Epithelial cell of proximal tubule (primary cell): ENCODE measurements at places on chromosomes 3 and 15.

DNA sequence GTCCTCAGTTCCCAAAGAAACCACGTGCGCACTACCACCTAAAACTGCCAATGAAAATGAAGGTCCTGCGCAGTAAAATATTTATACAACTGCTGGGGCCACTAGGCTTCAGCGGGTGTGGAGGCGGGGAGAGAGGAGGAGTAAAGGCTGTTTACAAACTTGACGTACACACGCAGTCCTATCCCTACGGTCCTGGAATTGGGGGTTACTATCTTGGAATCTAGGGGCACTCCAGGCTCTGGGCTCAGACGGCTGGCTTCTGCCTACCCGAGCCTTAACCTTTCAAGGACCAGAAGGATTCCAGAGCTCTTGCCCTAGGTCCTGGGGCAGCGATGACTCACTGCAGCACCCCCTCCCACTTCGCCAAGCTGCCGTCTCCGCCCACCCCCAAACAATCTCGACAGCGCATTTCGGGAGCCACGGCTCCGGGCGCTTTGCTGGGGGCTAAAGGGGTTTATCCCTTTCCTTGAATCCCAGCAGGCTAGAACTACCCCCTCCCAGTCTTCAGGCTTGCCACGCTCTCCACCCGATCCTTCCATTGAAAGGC, 3.0 kb downstream of the ADAMTS9 start:
- DNase-seq = no peak

DNA sequence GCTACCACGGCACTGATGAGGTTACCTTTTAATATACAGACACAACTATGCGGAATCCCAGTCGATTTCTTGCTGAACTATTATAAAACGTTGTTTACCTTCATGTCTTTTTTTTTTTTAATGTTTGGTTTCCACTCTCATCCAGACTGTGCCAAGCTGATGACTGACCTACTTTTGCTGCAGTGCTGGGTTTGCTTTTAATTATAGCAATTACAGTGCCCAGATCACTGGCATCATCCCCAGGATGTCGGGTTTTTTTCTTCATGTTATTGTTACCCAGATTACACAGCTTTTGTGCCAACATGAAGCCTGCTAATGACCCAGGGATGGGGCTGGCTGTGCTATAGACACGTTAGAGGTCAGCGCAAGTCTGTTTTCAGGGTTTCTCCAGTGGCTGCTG, 294.0 kb upstream of the ATP10A start:
- DNase-seq = no peak

GRCh38 chr3:46862369-46863025, 747 bp downstream of the MYL3 start:
- DNase-seq = no peak

DNA sequence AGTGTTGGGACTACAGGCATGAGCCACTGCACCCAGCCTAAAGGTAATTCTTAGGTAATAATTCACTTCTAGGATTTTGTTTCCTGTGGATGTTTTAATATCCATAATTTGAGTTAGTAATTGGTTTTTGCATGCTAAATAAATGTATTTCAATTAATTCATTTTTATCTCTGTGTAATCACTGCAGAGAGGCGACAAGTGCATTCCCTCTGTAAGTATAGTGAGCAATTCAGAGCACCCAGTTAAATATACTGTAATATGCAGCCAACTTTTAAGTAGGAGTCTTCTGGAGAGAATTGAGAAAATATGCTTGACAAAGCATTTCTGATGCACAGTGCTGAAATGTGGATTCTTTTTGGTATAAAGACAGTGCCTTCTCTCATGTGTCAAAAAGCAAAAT, 5.7 kb downstream of the TBC1D23 start:
- no peak for DNase-seq

DNA sequence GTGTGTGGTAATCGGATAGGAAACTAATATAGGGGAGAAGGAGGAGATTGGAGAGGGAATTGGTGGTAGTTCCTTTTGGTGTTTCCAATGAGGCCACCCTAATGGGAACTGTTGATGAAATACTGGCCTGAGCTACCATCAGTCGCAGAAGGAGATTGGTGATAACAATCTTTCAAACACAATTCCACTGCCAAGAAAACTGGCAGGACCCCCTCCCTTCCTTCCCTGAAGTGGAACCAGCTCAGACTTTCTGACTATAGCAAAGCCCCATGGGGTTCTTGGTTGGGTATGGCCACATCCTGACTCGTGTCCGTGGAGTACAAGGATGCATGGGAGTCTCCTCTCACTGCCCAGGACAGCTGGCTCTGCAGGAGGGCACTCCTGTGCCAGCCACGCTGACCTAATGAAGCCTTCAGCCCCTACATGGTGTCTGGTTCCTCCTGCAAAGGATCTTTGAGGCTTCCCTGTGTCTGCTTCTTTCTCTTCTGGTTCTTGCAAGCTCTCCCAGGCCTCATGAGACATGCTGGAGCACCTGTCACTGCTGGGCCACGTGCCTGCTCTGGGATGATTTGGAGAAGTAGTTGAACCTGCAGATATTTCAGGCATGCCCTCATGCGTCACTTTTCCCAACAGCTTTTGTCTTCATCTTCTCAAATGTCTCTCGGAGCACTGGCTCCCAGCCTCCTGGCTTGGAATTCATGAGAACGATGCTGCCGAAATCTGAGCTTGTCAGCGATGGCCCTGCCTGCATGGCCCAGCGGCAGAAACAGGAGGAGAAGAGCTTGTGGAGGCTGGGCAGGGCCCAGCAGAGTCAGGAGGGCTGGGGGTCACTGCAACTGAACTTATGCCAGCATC, 90.0 kb upstream of the ADPGK start:
- no peak for DNase-seq

DNA sequence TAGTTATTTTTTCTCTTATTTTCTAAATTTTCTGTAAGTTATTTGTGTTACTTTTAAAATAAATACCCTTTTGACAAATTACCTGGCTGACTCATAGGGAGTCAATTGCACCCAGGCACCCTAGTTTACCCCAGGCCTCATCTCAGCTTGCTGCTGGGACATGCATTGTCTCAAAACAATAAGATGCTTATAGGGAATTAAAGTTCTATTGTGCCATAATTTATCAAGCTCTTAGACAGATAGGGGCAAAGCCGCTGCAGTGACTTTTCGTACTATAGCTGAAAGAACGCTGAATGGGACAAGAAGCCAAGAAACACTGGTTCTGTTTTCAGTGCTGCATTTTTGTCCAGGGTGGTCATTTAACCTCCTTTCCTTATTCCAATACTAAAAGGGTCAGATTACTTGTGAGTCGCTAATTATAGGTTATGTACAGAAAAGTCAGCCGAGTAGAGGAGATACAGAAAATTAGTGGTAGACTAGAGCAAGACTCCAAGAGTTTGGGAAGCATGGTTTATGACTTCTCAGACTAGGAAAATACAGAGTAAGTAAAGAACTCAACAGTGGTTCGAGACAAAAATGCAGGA, 50.3 kb downstream of the EXD1 start:
- DNase-seq = no peak

DNA sequence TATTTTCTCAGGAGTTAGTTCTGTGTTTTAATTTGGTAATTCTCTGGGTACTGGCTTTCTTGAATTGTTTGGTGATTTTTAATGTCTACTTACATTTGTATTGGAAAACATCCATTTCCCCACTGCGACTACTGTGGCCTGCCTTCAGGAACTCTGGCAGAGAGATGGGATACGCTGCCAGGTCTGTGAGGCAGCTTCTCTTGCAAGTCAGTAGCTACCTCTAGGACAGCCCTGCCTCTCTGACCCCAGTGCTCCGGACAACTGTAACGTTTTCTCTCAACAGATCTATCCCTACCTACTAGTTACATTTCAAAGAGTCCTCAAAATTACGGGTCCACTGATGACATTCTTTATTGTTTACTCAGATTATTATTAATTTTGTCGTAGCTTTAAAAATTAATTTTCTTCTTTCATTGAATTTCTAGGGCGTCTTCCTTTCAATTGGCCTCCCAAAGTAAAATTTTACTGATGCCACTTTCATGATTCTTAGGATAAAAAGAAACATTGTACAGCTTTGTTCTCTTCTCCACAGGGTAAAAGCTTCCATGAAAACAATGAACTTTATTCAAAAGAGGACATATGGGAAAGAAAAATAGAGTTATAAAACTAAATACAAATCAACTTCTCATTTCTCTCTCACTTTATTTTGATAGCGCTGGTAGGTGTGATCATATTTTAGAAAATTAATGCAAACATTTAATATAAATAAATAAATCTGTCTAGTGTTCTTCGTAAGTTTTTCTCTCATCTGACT, 123.2 kb upstream of the GOLGA8J start:
- no peak for DNase-seq

GRCh38 chr3:131444180-131444579, 58.6 kb downstream of the MRPL3 start:
- DNase-seq = no peak

DNA sequence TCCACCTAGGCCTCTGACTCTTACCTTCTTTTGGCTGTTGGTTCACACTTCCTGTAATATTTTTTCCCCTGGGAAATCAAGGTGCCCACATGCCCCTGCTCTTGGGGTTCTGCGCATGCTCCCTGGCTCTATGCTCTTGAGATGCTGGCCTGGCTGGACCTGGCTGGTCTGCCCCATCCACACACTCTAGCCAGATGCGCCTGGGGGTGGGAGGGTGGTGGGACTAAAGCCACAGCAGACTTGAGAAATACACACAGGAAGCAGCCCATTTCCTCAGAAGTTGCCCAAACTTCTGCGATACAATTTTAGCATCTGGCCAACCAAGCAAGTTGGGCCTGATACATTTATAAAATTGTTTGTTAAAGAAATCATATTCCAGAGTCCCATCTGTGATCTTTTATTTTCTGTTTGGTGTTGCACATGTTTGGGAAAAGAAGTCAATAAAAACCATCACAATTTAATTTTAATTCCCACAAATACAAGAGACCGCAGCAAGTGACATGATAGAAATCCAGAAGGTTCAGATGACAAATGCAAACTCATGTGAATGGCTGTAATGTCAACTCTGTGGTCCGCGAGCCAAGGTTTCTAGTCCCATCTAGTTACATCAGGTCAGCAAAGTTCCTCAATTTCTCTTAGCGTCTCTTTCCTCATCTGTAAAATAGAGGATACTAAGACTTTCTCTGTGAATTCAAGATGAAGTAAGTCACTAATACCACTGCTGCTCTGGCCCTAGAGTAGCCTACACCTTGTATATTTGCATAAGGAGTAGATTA, 55.9 kb upstream of the MEF2A start:
- DNase-seq = no peak

DNA sequence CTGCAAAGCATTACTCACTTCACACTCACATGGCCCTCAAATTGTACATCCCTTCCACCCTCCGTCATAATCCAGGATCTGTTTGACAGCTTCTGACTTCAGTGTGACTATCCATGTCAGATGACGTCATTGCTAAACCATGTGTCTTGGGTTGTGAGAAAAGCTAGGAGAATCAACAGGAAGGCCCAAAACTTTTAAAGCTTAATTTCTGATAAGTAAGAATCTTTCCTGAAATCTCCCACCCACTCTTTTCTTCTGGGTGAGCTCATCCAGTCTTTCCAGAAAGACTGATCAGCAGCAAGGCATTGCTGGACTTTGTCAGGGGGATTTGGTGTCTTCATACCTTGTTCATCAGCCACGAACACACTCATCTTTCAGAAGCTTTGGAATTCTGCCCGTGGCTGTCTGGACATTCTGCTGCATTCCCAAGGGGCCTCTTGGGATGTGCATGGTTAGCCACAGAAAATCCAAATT, 11.5 kb upstream of the LMCD1 start:
- peak; percentile 83 for DNase-seq

- no peak for DNase-seq
Measured at GRCh38 chr3:18112674-18113375, 312.3 kb downstream of the SATB1 start.

DNA sequence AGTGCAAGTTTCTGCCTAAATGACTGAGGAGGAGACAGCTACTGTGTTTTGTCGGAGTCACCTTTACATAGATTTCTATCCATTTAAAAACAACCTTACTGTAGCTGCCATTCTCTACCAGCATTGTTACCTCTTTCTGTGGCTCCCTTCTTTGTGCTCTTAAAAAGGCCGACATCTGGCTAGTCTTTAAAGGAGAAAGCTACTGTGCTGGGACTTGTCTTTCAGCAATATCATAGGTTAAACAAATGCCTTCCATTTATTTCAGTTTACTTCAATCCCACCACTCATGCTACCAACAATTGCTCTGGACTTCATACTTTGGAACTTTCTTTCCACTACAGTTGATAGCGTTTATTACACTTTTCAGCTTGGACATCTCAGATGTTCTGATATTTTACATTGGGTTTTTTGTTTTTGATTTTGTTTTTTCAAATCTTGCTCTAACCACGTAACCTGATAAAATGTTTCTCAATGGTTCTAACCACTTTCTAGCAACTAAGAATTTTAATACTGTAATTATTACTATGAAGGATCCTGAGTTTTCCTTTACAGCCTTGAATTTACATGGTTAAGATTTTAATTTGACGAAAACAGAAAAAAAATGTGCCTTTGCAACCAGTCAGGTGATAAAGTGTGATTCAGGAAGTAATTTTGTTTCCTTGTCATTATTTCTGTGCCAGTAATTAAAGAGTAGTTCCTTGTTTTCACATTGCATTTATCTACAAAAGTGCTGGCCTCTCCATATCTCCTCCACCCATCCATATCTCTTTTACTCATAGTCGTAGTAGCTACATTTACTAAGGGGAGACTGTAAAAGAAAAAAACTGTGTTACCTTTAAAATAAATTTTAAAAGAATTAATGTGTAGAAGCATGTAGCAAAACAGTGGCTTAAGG, 1.3 kb upstream of the CBLB start:
- DNase-seq = no peak

GRCh38 chr3:136193278-136194054, 2.7 kb downstream of the MSL2 start:
- no peak for DNase-seq

DNA sequence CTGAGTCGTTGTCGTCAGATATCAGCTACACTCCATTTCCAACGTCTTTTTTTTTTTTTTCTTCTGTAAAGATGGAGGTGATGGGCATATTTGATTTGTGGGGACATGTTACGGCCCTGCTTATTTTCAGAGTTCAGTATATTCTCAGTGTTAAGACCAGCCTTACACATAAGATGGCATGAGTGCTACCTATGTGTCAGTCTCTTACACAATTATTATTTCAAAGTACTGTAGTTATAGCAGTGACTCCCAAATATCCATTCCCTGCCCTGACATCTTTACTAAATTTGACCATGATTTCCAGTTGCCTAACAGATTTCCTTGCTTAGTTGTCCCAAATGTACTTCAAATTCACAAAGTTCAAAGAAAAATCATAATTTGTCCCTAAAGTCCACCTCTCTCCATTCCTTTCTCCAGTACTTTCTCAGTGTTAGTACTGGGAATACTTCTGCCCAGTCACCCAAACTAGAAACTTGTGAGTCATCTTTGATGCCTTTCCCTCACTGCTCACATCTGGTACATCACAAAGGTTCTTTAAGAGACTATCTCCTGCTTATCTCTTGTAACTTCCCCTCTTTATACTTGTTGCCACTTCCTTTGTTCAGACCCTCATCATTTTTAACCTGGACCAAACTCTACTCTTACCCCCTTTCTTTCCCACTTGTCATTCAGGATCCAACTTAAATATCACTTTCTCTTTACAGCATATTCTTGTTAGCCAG, 67.0 kb downstream of the ZNF609 start:
- no peak for DNase-seq

DNA sequence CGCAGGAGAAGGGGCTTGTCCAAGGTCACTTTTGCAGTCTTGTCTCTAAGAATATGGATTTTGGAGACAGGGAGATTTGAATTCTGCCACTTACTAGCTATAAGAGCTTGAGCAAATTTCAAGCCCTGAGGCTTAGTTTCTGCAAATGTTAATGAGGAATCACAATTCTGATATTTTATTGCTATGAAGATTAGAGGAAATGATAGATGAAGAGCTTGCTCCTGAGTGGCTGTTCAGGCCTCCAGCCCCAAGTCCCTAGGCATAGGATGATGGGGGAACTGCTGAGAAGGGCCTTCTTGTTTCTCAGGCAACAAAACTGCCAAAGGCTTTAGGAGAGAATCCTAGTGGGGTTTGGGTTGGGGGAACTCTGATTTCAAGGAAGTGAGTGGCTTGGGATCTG, 18.8 kb upstream of the PSTPIP1 start:
- DNase-seq = no peak
